Mesothelial cell of epicardium (in vitro differentiated cells): ENCODE measurements at places on chromosomes 6 and 20. TPM values are rescaled to one million over a fixed set of nuclear protein-coding genes. Genes with fewer than 3 reads are reported as not detected.

GRCh38 chr20:52461582-52461981 is 270.0 kb upstream of the ZFP64 start:
- peaks cover 12% of the 10 kb centered on the region for H3K4me1 ChIP-seq
- H3K36me3 ChIP-seq = no peaks in the 10 kb centered on the region
- no peak for DNase-seq
- H3K27me3 ChIP-seq = peaks cover 54% of the 10 kb centered on the region
- no peak overlapping the region for H3K4me3 ChIP-seq

GRCh38 chr6:116975600-116975999 is 98.6 kb downstream of the RFX6 start:
- H3K4me3 ChIP-seq = no peak overlapping the region
- no peak overlapping the region for H3K27ac ChIP-seq
- H3K36me3 ChIP-seq = no peaks in the 10 kb centered on the region
- peaks cover 2% of the 10 kb centered on the region for H3K4me1 ChIP-seq
- no peak for DNase-seq
- H3K27me3 ChIP-seq = peaks cover 3% of the 10 kb centered on the region

DNA sequence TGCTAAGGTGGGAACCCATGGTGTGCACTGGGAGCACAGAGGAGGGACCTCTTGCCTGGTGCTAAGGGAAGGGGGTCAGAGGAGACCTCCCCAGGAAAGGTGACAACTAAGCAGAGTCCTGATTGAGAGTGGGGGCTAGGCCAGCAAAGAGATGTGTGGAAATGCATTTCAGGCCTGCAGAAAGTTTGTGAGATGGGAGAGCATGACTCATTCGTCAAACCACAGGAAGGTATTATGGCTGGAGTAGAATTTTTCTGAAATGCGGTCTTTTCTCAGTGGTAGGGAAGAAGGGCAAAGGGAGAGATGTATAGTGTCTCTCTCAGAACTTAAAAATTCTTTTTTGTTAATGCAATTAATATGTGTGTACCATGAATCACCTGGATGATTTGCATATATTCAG is 23.6 kb upstream of the EDN1 start:
- H3K4me1 ChIP-seq = peaks cover 9% of the 10 kb centered on the region
- H3K27ac ChIP-seq = no peak overlapping the region
- peaks cover 2% of the 10 kb centered on the region for H3K36me3 ChIP-seq
- no peak for DNase-seq
- no peak overlapping the region for H3K4me3 ChIP-seq

GRCh38 chr20:53073636-53074415 is 101.7 kb downstream of the TSHZ2 start:
- DNase-seq = no peak
- H3K4me3 ChIP-seq = no peak overlapping the region
- no peaks in the 10 kb centered on the region for H3K36me3 ChIP-seq
- H3K4me1 ChIP-seq = peaks cover 38% of the 10 kb centered on the region

DNA sequence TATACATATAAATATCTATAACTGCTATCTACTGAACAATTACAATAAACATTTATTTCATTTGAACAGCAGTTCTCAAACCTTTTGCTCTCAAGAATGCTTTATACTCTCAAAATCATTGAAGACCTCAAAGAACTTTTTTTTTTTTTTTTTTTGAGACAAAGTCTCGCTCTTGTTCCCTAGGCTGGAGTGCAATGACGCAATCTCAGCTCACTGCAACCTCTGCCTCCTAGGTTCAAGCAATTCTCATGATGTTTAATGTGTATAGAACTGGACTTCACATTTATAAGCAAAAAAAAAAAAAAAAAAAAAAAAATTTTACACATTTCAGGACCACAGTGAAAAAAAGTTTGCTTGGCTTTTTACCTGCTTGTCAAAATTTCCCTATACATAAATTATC is 11.7 kb downstream of the UBE2V1 start:
- no peak overlapping the region for H3K4me3 ChIP-seq
- H3K27ac ChIP-seq = no peak overlapping the region
- DNase-seq = no peak
- H3K36me3 ChIP-seq = peaks cover 2% of the 10 kb centered on the region

Gene CTCFL
- total RNA-seq = 0.23 to 0.33 TPM (median 0.27 TPM) in 3 replicates

- no peaks in the 10 kb centered on the region for H3K27me3 ChIP-seq
- H3K4me3 ChIP-seq = no peak overlapping the region
- H3K27ac ChIP-seq = no peak overlapping the region
- DNase-seq = no peak
Observed at GRCh38 chr6:35401514-35401913, 50.6 kb upstream of the FANCE start.

DNA sequence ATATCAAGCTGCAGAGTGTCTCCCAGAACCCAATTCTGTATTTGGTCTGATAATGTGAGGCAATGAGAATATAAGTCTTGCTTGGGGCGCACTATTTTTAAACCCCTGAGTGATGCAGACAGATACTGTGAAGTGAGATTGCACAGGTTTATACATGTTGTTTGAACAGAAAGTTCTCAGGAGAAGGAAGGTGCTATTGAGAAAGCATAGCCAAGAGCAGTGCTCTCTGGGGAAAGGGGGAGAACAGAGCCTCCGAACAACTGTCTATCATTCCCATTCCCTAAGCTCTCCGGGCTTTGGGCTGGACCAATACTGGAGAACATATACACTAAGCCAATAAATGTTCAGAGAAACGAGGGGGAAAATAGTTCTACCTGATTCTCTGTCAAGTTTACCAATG is 75.8 kb downstream of the PERP start:
- H3K27ac ChIP-seq = no peak overlapping the region
- H3K4me1 ChIP-seq = peaks cover 8% of the 10 kb centered on the region
- H3K36me3 ChIP-seq = no peaks in the 10 kb centered on the region
- H3K27me3 ChIP-seq = no peaks in the 10 kb centered on the region

Gene PLAGL1
- total RNA-seq = 158 to 164 TPM (median 161 TPM) in 3 replicates

DNA sequence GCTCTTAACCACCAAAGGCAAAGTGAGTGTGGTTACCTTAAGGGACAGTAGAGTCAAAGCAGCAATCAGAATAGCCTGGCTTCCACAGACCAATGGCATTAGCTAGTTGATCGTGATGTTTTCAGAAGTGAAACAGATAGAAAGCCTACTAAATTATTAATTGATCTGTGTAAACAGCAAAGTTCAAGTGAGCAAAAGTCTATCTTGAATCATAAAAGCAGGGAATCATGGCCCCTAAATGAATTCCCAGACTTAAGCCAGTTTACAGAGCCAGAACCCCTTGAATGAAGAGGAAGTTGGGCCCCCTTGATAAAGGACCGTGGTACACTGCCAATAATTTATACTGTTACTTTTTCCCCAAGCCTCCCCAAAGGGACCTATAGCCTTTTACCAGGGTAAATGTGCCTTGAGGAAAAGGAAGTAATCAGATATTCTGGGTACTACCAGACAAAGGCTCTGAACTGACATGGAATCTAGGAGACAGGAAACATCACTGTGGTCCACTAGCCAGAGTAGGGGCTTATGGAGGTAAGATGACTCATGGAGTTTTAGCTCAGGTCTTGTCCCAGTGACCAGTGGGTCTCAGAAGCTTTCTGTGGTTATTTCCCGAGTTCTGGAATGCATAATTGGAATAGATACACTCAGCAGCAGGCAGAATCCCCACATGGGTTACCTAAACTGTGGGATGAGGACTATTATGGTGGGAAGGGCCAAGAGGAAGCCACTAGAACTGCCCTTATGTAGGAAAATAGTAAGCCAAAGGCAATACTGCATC is 317.5 kb downstream of the CD83 start:
- no peak overlapping the region for H3K4me3 ChIP-seq
- peaks cover 16% of the 10 kb centered on the region for H3K27me3 ChIP-seq
- H3K36me3 ChIP-seq = no peaks in the 10 kb centered on the region

Gene TINAG
- total RNA-seq = not detected in 3 replicates

Gene FRMD1
- not detected in 3 replicates for total RNA-seq

GRCh38 chr20:58883241-58883691 is 30.8 kb downstream of the GNAS start:
- peaks cover 52% of the 10 kb centered on the region for H3K4me1 ChIP-seq
- no peaks in the 10 kb centered on the region for H3K27me3 ChIP-seq
- H3K36me3 ChIP-seq = peaks cover 2% of the 10 kb centered on the region
- peak overlapping the region; percentile 42 for H3K4me3 ChIP-seq
- peak overlapping the region; percentile 97 for H3K27ac ChIP-seq

Gene SERPINB6
- 91.4 to 96.8 TPM (median 93.4 TPM) in 3 replicates for total RNA-seq

- H3K27me3 ChIP-seq = no peaks in the 10 kb centered on the region
- H3K27ac ChIP-seq = no peak overlapping the region
- no peak for DNase-seq
- no peak overlapping the region for H3K4me3 ChIP-seq
- peaks cover 2% of the 10 kb centered on the region for H3K36me3 ChIP-seq
- H3K4me1 ChIP-seq = peaks cover 24% of the 10 kb centered on the region
Observed at GRCh38 chr6:65116326-65116725, 590.7 kb downstream of the EYS start.

Gene ARMH2
- not detected in 3 replicates for total RNA-seq

Gene NRN1
- not detected in 3 replicates for total RNA-seq

Gene RFX6
- 3.4 to 4.0 TPM (median 3.8 TPM) in 3 replicates for total RNA-seq

DNA sequence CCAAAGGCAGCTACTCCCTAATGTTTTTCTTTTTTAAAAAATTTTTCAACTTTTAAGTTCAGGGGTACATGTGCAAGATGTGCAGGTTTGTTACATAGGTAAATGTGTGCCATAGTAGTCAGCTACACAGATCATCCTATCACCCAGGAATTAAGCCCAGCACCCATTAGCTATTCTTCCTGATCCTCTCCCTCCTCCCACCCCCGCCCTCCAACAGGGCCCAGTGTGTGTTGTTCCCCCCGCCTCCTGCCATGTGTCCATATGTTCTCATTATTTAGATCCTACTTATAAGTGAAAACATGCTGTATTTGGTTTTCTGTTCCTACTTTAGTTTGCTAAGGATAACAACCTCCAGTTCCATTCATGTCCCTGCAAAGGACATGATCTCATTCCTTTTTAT is 12.4 kb downstream of the TRIM15 start:
- H3K4me1 ChIP-seq = peaks cover 3% of the 10 kb centered on the region
- DNase-seq = no peak
- no peaks in the 10 kb centered on the region for H3K36me3 ChIP-seq

DNA sequence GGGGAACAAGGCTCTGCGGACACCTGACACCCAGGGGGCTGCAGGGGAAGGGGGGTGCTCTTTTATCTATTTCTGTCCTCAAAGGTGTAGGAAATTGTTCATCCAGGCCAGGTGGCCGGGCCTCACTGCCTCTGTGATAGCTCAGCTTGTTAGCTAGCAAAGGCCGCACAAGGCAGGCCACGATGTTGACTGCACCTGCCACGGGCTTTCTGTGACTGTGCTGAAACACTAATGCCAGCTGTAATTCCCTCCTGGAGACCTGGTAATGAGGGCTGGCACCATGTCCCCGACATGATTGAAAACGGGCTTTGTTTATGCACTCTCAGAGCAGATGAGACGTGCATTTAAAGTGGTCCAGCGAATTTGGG is 61.4 kb upstream of the APCDD1L start:
- H3K4me1 ChIP-seq = peaks cover 21% of the 10 kb centered on the region
- H3K36me3 ChIP-seq = no peaks in the 10 kb centered on the region
- H3K27ac ChIP-seq = no peak overlapping the region
- peaks cover 30% of the 10 kb centered on the region for H3K27me3 ChIP-seq

GRCh38 chr6:52352239-52353018 is 9.5 kb upstream of the PAQR8 start:
- H3K36me3 ChIP-seq = no peaks in the 10 kb centered on the region
- H3K27me3 ChIP-seq = peaks cover 1% of the 10 kb centered on the region
- H3K4me1 ChIP-seq = peaks cover 9% of the 10 kb centered on the region
- H3K4me3 ChIP-seq = no peak overlapping the region

- peak overlapping the region; percentile 87 for H3K27ac ChIP-seq
- DNase-seq = no peak
- H3K4me1 ChIP-seq = peaks cover 43% of the 10 kb centered on the region
- peaks cover under 1% of the 10 kb centered on the region for H3K36me3 ChIP-seq
- H3K27me3 ChIP-seq = no peaks in the 10 kb centered on the region
Observed at GRCh38 chr6:89144354-89144906, 1.4 kb upstream of the PM20D2 start.

DNA sequence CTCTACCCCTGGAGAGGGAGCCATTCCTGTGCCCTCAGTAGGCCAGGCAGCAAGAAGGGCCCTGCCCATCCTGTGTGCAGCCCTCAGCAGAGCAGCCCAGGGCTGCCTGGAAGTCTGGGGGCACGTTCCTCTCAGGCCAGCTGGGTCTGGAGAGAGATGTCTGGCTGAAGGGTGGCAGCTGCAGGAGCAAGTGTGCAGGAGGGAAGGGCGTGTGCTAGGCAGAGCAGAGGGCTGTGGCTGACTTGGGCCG is 62.7 kb downstream of the NOL4L start:
- no peak overlapping the region for H3K4me3 ChIP-seq
- H3K36me3 ChIP-seq = peaks cover 9% of the 10 kb centered on the region
- H3K27ac ChIP-seq = no peak overlapping the region
- H3K4me1 ChIP-seq = peaks cover 34% of the 10 kb centered on the region

- no peak overlapping the region for H3K4me3 ChIP-seq
- H3K4me1 ChIP-seq = peaks cover 19% of the 10 kb centered on the region
- H3K27me3 ChIP-seq = no peaks in the 10 kb centered on the region
- H3K36me3 ChIP-seq = peaks cover 22% of the 10 kb centered on the region
- H3K27ac ChIP-seq = no peak overlapping the region
- DNase-seq = no peak
Observed at GRCh38 chr6:124970243-124970642, 8.0 kb downstream of the RNF217 start.

Gene SLC18B1
- total RNA-seq = 24.2 to 26.2 TPM (median 25.3 TPM) in 3 replicates

DNA sequence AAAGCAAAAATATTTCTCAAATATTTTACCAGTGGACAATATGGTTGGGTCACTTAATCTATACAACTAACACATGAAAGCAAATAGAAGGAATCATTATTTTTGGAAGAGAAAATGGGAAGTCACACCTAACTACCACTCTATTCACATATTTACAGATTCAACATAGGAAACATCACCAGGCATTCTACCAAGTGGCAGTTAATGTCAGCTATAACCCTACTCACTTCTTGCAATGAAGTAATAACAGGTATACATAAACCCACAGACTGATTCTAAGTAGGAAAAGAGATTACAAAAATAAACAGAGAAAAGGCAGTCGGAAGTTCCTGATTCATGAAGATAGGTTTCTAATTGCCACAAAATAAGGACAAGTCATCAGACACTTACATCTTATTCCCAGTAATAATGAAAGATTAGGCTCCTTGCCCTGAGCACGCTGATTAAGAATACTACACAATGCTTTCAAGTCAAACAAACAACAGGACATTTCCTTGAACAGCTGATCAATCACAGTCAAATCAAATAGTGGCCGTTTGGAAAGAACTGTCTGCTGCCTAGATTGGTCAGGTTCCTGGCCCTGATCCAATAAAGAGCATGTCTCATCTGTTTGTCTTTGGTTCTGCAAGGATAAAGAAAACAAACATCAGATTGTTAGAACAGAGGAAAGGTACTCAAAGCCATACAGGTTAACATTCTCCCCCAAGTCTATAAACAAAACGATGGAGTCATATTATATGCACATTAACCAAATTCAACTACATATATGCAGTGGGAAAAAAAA is 79.2 kb upstream of the PLN start:
- no peak for DNase-seq
- no peak overlapping the region for H3K4me3 ChIP-seq
- H3K4me1 ChIP-seq = peaks cover 14% of the 10 kb centered on the region

DNA sequence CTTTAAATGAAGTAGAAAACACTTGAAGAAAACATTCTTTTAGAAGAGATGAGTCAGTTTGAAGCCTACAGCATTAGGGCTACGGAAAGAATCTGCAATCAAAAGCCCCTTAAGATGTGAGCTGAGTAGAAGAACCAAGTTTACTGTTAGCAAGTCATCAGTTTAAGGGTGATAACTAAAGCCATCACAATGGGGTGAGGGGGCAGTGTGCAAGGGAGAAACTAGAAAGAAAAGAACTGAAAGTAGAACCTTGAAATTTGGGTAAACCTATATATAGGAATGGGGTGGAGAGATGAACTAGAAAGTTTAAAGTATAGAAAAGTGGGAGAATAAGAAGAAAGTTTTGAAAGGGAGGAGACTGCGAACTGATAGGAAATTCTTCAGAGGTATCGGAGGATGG is 212.9 kb downstream of the COL19A1 start:
- H3K4me3 ChIP-seq = no peak overlapping the region
- no peak for DNase-seq
- no peaks in the 10 kb centered on the region for H3K36me3 ChIP-seq
- H3K4me1 ChIP-seq = peaks cover 10% of the 10 kb centered on the region
- no peak overlapping the region for H3K27ac ChIP-seq
